ENCODE measurements at places on chromosomes 16 and 17. TPM values are rescaled to one million over a fixed set of nuclear protein-coding genes. Genes with fewer than 3 reads are reported as not detected.

GRCh38 chr17:73643852-73644144 lies 447 bp downstream of the SDK2 start:
- DNase-seq, result no peak

DNA sequence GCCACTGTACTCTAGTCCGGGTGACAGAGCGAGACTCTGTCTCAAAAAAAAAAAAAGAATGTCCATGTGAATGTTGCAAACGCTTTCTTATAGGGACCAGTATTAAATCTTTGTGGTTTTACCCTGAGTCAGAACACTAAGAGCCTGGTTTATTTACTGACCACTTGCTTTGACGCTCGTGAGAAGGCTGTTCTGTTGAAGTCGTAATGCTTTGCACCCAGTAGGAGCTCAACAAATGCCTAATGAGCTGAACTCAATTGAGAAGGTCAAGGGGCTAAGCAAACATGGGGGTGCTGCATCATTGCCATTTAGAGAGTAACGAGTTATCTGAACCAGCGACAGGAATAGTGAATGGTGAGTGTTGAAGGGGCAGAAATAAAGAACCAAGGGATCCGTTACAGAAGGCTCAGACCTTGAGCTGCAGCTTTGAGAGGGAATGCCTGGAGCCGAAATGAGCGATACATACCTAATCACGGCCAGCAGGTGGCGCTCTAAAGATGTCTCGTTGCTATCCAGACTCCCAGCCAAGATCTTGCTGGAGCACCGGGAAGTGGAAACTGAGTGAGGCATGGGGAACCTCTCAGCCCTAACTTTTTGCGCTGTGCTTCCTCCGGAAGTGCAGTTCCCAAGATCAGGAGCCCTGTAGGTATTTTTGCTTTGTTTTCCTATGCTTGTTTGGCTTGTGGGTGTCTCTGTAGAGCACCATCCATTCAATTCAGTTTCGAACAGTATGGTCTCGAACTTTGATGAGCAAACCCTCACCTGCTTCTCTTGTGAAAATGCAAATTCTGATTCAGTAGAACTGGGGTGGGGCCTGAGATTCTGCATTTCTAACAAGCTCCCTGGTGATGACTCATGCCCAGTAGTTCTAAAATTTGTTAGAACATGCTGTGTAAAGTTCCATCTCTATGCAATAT lies 12.6 kb upstream of the RNF222 start:
- peak; percentile 82 for DNase-seq

DNA sequence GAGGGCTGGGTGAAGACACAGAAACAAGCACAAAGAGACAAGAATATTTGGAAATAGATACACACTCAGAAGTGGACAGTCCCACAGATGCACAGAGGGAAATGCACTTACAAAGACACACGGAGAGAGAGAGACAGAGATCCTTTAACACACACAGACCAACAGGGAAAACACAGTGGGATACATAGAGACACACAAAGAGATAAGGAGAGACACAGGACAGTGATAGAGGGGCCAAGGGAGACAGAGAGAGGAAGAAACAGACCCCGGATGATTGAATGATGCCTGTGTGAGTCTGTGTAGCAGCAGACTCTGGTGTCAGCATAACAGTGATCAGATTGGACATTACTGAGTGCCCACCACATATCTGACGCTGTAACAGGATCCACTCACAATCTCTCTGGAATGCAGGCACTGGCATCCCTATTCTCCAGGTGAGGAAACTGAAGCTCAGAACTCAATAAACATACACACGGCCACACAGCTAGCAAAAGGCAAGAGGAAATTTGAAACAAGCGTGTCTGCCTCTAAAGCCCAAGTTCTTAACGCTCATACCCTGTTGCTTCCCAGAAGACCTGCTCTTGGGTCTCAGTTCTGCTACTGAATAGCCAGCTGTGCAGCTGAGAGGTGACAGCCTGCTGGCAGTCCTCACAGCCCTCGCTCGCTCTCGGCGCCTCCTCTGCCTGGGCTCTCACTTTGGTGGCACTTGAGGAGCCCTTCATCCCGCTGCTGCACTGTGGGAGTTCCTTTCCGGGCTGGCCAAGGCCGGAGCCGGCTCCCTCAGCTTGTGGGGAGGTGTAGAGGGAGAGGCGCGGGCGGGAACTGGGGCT lies 186.3 kb upstream of the NLRP1 start:
- DNase-seq, result no peak

DNA sequence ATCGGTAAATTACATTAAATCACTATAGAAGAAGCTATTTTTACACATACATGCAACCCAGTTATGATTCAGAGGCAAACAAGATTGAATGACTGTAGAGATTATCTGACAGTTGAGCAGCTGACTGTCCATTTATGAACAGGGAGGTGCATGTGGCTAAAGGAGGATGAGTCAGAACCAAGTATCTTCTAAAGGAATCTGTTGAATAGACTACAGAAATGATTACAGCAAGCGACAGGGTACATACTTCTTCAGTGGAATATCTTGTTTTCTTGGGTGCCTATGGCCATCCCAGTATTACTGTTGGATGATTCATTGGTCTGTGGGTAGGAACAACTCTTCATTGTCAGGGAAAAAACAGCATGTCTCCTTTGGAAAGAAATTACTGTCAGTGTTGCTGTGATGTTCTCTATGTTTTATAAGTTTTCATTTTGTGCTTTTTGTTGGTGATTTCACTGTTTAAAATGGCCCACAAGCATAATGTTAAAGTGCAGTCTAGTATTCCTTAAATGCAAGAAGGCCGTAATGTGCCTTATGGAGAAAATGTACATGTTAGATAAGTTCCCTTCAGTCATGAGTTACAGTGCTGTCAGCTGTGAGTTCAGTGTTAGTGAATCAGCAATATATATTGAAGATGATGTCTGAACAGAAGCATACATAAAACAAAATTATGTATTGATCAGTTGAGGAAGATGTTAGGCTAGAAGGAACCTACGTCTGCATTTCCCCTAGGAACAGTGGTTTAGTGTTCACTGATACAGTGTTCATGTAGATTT lies 27.0 kb downstream of the CBFB start:
- peak; percentile 35 for DNase-seq

DNA sequence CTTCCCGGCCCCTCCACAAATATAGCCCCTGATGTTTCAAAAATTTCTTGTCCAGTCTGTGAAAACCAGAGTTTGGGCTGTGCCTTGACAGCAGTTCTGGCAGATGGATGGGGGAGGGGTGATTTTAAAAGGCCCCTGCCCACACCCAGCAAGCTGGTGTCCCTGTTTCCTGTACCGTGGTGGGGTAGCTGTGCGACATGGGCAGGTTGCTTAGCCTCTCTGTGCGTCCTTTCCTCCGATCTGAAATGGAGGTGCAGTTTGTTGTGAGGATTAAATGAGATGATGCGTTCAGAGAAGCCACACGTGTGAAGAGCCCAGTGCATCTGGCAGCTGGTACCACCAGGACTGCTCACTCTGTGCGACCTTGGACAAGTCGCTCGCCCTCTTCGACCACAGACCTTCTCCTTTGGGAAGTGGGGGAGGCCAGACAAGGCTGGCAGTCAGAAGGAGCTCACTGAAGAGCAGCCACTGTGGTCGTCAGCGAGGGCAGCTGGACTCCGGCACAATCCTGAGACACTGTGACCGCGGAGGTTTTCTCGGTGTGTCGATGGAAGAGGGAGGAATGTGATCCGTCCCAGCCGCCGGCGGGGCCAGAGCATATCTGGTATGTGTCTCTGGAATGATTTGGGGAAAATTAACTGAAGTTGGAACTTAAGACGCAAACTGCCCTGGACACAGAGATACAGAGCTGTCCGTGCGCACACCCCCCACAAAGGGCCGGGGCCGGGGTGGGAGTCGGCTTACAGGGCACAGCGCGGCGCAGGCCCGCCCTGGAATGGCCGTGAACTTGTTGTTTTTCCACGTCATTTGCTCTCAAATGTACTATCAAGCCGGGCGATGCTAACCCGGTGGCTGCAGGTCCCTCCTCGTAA lies 721 bp upstream of the WFIKKN2 start:
- no peak for DNase-seq

DNA sequence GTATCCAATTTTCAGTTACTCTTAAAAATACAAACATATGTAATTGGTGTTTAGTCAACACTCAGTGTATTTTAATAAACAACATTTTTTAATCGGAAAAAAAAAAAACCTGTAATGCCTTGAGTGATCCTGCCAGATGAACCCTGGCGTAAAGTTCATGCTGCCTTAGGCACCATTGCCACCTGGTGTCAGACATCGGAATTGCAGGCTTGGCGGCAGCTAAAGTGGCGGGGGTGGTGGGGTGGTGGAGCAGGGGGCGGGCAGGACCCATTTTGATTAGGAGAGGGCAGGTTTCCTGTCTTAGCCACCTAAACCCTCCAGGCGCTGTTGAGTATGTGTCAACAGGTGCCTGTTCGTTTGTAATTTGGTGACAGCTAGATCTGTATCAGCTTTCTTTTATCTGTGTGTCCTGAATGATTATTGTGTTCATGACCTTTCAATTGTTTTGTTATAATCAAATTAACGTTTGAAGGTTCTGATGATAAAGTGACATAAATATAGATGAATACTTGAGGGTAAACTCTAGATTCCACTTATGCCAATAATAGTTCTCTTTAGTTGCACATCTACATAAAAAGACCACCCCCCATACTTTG lies 588.7 kb downstream of the CDH13 start:
- peak; percentile 66 for DNase-seq

- DNase-seq, result no peak
These were observed 25.3 kb downstream of the IGF2BP1 start for GRCh38 chr17:49022391-49022941.

- DNase-seq, result no peak
These were observed 4.0 kb upstream of the GGNBP2 start for GRCh38 chr17:36540696-36541095.

GRCh38 chr17:18217412-18218015 lies 7.9 kb upstream of the LLGL1 start:
- peak; percentile 81 for DNase-seq

DNA sequence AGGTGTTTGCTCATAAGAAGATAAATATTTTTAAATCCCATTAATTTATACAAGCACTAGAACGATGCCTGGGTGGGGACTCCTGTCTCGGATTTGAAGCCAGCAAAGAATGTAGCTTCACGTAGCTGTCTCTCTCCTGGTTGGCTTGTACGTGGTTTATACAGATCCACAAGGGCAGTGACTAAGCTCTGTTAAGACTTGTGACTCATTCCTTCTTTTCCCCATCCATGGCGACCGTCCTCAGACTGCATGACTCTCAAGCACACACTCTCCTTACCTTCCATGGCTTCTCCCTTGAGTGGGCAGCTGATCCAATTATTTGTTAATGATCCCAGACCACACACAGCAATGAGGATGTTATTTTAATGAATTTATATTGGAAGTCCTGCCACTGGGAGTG lies 679.7 kb upstream of the SOX9 start:
- DNase-seq, result no peak

- no peak for DNase-seq
These were observed 9.1 kb downstream of the SRCIN1 start for GRCh38 chr17:38596651-38597050.

DNA sequence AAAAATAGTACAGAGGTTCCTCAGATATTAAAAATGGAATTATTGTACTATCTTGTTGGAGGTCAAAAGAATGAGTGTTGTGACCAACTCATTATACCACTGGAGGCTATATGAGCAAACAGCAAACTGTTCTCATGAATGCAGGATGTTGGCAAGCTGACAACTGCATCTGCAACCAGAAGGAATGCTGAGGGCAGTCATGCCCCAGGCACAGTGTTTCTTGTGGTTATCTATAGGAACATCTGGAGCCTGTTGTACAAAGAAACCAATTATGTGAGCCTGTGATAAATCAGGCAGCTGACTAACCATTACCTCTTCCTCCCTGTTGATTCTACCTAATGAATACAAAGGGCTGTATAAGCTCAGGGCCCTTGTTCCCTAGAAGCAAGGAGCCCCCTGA lies 2057.1 kb downstream of the TP53TG3F start:
- DNase-seq, result no peak

GRCh38 chr17:27443491-27443890 lies 12.8 kb upstream of the KSR1 start:
- no peak for DNase-seq

DNA sequence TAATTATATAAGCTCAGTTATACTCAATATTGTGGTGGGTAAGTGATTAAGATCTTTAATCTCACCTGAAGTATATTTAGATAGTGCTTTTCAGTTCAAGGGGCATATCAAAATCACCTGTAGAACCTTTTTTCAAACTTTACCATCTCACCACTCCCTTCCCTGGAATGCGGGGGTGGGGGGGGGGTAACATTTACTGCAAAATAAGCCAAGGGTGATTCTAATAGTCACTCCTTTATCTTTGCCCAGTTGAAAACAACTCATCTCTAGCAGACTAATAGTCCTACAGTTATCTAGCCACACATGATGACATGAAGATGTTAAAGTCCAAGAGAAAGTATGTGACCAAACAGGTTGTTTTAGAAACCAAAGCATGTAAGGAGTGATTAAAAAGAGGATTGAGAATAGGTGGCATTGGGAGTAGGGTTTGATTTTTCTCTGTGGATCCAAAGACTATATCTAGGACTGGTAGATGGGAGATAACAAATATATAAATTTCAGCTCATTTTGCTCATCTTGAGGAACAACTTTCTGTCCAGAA lies 21.5 kb downstream of the LPCAT2 start:
- no peak for DNase-seq

DNA sequence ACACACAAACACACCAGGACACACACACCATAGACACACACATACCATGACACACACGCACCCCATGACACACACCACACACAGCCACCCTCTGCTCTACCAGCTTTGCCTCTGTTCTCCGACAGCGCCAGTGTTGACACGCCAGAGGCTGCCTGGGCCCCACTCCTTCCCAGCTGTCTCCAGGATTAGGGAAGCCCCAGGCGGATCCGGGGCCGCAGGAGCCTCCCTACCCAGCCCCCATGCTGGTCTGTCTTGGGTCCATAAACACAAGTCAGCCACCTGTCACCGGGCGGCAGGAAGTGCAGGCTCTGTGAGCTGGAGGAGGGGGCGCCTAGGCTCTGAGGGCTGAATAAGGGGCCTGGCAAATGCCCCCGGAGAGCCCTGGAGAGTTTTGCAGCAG lies 10.5 kb downstream of the TBC1D16 start:
- DNase-seq, result no peak

- no peak for DNase-seq
These were observed 49.4 kb downstream of the RPH3AL start for GRCh38 chr17:303168-303567.

- no peak for DNase-seq
These were observed 164.1 kb upstream of the TOM1L1 start for GRCh38 chr17:54736573-54736972.

- DNase-seq, result peak; percentile 41
These were observed 11.0 kb downstream of the CSF3 start for GRCh38 chr17:40025991-40026815.

- peak; percentile 35 for DNase-seq
These were observed 13.6 kb downstream of the ATPAF2 start for GRCh38 chr17:18025241-18025944.

Gene NPIPB4
- 211 TPM for total RNA-seq

Gene UBALD1
- 18.4 TPM for total RNA-seq

Gene TBC1D26
- 0.74 TPM for total RNA-seq

Gene TVP23A
- 0.60 TPM for total RNA-seq

Gene KRT36
- total RNA-seq, result not detected

Gene PDILT
- not detected for total RNA-seq

Gene ELMO3
- total RNA-seq, result 3.0 TPM

Gene VPS35
- total RNA-seq, result 68.0 TPM

Data from activated T-cell treated with anti-CD3 and anti-CD28 coated beads, Interleukin-2, amount 50 U/mL, for 72 hours (primary cell).